ENCODE measurements at places on chromosomes 7 and 10.

- DNase-seq: no peak
Measured at GRCh38 chr10:4776234-4776638, 49.8 kb upstream of the AKR1E2 start.

DNA sequence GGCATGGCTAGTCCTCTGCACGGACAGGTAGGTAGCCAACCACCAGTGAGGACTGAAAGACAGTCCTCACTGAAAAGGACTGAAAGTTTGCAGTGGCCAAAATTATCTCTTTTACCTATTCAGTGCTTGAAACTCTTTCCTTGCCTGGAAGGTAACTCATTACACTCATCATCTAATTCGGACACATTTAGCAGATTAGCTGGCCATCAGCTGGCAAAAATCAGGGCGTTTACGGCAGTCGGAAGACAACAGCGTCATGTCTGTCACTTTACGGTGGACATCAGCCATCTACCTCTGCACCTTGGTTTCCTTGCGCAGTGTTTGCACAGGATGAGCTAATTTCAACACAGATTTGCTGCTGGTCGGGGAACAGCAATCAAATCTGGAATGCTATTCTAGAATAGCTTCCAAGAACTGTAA, 740 bp downstream of the ANXA7 start:
- no peak for DNase-seq

DNA sequence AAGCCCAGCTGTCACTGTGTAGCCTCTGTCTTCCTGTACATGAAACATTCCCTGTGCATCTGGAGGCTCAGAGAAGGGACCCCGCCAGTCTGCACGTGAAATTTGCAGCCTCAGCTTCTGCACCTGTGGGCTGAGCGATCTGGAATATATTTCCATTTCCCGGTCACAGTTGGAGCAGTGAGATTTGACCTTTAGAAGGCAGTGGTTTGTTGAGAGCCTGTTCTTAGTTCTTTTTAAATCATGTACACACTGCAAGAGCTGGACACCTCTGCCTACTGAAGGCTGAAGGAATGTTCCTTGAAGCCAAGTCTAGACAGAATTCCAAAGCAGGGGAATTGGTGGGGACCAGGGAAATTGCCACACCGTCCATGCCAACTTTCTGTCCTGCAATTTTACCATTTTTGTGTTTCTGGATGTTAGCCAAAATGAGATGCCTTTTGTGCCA, 706.6 kb downstream of the INHBA start:
- DNase-seq: peak; percentile 58

GRCh38 chr10:116418389-116418788, 9.3 kb upstream of the PNLIPRP3 start:
- DNase-seq: no peak

- DNase-seq: peak; percentile 76
Measured at GRCh38 chr7:16465469-16466361, at the start of gene SOSTDC1. Gene SOSTDC1 (minus strand): TSS chr7:16465738. CDS start chr7:16465668, 70 bp downstream.

- no peak for DNase-seq
Measured at GRCh38 chr7:140537750-140538482, 58.6 kb upstream of the MKRN1 start.

Data from femur (tissue), 1 donor.